ENCODE measurements at places on chromosomes 16 and 17.
A peak's percentile ranks its signal among the peaks of the same experiment; 100 is the strongest.

GRCh38 chr16:81261049-81261648 is 22.7 kb downstream of the BCO1 start:
- peak; percentile 27 for DNase-seq

DNA sequence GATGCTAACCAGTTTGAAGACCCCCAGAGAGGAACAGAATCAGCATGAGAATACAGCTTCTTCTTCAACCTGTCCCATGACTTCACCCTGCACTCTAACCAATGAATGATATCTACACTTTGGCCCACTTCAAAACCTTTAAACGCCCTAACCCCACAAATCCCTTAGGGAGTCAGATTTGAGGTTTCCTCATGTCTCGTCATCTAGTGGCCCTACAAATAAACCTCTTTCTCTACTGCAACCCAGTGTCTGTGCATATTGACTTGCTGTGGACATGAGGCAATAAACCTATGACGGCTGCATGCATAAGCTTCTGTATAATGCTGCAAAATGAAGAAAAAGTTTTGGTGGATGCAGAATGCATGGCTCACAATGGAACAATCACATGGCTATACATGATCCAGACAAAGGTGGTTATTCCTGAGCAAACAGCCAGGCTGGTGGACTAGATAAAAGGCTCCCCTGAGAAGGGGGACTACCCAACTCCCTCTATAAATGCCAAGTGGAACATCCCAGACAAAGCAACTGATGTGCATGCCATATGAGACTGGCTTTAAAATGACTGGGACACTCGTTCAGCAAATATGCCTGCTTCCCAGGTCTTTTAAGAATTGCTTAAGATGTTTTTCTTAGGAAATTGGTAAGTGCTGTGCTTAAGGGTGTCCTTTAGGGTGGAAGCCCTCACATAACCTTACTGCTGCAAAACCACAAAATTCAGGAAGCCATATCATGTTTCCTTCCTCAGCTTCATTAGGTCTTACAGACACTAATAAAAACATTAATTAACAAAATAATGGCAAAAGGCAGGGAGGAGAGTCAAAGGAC is 12.2 kb downstream of the N4BP1 start:
- no peak for DNase-seq

DNA sequence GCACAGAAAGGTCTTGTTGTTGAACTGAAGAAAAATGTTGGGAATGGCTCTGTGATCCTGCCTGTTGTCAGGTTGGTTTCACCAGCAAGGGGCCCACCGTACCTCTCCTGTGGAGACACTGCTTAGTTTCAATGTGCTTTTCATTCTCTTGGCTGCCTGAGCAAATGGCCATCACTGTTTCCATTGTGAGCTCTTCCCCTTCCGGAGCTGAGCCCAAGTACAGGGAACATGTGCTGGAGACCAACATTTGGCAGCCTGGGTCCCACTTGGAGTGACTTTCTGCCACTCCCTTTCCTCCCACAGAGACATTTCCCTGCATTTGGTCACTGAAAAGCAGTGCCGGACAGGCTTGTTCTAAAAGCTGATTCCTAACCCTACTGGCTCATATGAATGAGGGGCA is 23.1 kb downstream of the GABARAPL2 start:
- no peak for DNase-seq

DNA sequence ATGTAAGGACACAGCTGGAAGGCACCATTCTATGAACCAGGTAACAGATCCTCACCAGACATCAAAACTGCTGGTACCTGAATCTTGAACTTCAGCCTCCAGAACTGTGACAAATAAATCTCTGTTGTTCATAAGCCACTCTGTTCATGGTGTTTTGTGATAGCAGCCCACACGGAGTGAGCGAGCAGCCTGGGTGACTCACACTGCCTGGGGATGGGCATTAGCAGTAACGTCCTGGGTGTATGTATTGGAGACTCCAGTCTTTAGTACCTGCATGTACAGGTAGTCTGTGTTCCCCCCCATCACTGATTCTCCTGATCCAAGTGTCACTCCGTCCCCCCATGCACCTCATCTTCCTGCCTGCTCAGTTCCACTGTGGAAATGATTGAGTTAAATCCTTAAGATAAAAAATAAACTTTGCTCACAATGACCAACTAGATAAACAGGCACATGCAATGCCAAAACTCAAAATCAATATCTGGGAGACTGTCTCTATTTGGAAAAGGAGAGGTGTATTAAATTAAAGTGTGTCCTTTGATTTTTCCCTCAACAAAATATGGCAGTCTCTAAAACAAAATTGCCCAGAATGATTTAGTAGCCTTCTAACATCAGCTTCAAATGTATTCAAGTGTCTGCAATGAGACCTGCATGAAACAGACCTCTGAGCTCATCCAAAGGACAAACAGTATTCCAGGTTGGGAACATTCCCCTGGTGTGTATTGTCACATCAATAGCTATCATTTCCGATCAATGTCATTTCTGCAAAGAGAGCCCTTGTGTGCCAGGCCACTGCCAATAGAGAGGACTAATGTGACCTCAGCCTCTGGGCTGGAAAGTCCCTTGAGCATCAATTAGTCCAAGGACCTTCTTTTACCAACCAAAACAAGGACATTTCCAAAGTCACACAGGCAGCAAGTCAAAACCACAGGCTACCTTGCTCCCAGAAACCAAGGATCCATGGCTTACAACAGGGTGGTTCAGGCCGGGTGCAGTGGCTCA is 12.2 kb upstream of the VAT1L start:
- no peak for DNase-seq

- DNase-seq: no peak
These were observed 58.4 kb downstream of the WDR45B start for GRCh38 chr17:82589851-82590180.

GRCh38 chr16:77898671-77899211 is 110.4 kb downstream of the VAT1L start:
- DNase-seq: no peak

- peak; percentile 80 for DNase-seq
These were observed 6.8 kb upstream of the NOTUM start for GRCh38 chr17:81967533-81968395.

- no peak for DNase-seq
These were observed 10.9 kb downstream of the SLC35G3 start for GRCh38 chr17:35183332-35183731.

- peak; percentile 71 for DNase-seq
These were observed 10.0 kb downstream of the PITPNC1 start for GRCh38 chr17:67386965-67387551.

- DNase-seq: peak; percentile 19
These were observed 355 bp downstream of the TLE7 start for GRCh38 chr16:71441348-71442050.

GRCh38 chr17:70099294-70099693 is 24.3 kb downstream of the KCNJ16 start:
- no peak for DNase-seq

GRCh38 chr17:52106638-52107261 is 51.8 kb downstream of the CA10 start:
- DNase-seq: peak; percentile 28

DNA sequence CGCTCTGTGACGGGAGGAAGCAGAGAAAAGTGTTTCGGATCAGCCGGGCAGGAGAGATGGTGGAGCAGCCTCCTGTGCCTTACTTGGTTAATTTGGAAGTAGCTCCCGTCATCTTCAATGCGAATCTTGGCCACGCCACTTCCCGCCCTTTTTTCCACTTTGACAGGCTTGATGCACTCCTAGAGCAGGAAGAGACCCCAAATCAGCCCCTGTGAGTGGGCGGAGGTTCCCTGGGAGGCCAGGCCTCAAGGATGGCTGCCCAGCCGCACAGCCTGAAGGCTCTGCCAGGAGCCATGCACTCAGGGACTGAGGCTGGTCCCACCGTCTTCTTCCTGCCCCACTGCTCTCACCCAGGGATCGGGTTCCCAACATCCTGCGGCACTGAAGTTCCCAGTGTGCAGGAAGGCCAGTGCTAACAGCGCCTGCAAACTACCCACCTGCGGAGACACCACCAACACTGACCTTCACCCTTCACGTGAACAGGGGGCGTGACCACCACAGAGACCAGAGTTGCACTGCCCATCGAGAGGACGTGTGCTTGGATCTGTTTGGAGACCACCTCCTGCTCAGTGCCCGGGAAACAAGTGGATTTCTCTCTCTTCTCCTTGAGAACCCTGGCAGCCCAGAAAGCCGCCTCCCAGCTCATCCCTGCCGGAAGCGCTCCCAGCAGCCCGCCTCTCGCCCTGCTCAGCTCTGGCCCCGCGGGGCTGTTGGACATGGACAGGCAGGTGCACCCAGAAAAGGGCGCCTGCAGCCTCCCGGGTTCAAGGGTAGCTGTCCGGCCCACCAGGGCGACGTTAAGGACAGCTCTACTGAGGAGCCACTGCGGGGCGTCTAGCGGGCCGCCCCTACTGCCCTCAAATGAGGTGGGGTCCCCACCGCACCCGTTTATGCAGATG is 988 bp downstream of the CIAO3 start:
- no peak for DNase-seq

DNA sequence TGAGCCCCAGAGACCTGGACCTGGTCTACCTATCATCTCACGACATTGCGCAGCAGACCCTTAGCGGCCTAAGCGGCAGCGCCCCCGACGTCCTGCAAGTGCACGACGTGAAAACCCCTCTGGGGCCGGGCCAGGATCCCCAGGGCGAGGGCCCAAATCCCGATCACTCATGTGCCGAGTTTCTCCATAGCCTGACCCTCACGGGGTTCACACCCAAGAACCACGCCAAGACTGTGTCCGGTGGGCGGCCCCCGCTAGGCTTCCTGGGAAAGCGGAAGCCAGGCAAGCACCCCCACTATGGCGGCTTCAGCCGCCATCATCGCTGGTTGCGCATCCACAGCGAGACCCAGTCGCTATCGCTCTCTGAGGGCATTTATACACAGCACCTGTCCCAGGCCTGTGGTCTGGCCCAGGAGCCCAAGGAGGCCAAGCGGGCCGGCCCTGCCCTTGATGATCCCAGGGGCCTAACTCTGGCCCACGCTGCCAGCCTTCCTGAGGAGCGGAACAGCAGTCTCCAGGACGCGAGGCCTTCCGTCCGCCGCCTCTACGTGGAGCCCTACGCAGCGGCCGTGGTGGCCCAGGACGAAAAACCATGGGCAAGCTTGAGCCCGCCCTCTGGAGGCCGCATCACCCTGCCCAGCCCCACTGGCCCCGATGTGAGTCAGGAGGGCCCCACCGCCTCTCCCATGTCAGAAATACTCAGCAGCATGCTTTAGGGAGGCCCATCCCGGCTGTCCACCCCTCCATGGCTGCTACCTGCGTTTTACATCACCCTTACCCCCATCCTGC is 82.8 kb upstream of the NOG start:
- DNase-seq: no peak

All from CD4-positive, alpha-beta T cell treated with Interferon alpha-2 for 1 hour (primary cell).